ENCODE measurements at places on chromosomes 7 and 10.

GRCh38 chr7:140889645-140890044 is 35.1 kb downstream of the BRAF start:
- no peak for DNase-seq

DNA sequence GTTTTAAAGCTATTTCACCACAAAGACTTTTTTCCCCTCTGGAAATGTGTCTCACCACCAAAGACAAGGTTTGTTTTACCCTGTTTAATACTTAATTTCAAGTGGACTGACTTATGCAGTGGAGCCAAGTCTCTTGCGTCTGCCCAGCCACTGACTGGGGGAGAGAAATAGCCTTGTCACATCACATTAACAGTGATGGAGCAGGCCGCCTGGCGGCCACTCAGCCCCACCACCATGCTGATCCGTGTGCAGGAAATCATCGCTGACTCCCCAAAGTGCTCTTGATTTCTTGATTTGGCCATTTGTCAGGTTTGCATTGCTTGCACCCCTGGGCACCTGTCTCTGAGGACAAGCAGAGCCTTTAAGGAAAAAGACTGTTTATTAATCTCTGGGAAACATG is 334.1 kb downstream of the GLRX3 start:
- DNase-seq = no peak

- DNase-seq = no peak
Observed at GRCh38 chr10:127812041-127812440, 75.1 kb downstream of the FOXI2 start.

DNA sequence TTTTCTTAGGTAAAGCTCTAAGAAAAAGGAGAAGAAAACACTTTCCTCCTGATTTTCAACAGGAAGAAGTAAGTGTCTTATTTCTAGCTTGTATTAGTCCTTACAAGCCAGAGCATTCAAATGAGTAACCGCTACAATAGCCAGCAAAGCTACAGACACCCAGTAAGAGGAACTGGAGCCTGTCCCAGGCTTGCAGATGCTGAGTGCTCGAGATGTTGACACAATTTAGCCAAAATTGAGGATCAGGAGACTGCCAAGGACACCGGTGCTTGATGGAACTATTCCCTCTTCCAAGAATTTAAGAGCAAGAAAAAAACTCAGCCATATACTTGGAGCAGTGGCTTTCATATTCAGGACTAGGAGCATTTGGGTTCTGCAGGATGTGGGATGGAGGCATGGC is 149.3 kb upstream of the DPP6 start:
- no peak for DNase-seq

DNA sequence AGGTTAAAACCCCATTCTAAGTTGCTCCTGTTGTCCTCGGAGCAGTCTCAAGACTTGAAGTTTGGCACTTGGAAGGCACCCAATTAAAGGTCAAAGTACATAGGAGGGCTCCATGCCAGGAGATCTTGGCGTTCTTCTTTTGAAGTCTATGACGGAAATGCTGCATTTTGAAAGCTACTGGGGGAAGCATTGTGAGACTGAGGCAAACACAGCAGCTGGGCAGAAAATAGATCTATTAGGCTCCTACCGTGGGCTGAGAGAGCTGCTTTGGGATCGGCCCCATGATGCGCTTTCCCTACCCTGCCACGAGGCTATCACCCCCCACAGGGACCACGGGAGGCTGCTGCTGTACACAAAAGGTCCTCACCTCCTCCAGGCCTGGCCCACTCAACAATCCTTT is 20.0 kb downstream of the KIAA1549 start:
- no peak for DNase-seq

GRCh38 chr7:102849538-102849937 is 63.3 kb upstream of the LRRC17 start:
- DNase-seq = no peak

GRCh38 chr10:42428534-42428933 is 209.8 kb downstream of the ZNF33B start:
- no peak for DNase-seq

GRCh38 chr7:144519925-144520324 is 116.4 kb upstream of the NOBOX start:
- DNase-seq = no peak

DNA sequence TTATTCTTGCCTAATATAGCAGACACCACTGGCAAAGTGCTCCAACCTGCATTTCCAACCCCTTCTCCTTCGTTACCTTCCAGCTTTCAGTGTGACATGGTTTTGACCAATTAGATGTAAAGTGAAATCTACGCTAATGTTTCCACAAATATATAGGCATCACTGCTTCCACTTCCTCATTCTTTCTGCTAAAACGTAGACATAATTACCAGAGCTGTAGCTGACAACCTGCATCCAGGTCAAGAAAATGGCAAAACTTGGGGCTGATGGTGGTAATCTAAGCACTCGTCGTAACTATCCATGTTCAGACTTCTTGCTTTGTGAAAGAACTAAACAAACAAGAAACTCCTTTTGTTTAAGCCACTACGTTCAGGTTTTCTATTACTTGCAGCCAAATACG is 41.8 kb upstream of the COL1A2 start:
- no peak for DNase-seq

GRCh38 chr7:138825049-138825721 is 27.2 kb upstream of the ATP6V0A4 start:
- DNase-seq = no peak

DNA sequence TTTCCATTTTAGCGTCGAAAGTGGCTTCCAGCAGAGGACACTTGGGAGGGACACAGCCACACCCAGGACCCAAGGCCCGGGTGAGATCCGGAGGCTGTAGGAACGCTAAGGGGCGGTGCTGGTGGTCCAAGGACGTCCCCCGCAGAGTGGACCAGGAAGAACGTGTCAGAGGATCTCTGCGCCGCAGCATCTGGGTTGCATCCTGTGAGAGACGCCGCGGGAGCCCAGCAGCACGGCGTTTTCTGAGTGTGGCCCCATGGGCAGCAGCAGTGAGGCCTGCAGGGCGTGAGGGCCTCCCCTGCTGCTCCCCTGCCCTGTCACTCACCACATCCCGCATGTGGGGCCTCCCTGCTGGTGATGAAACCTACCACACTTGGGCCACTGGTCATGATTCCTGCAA is 40.5 kb upstream of the BNIP3 start:
- no peak for DNase-seq

- DNase-seq = no peak
Observed at GRCh38 chr7:116417593-116418345, 81.8 kb upstream of the CAV2 start.

DNA sequence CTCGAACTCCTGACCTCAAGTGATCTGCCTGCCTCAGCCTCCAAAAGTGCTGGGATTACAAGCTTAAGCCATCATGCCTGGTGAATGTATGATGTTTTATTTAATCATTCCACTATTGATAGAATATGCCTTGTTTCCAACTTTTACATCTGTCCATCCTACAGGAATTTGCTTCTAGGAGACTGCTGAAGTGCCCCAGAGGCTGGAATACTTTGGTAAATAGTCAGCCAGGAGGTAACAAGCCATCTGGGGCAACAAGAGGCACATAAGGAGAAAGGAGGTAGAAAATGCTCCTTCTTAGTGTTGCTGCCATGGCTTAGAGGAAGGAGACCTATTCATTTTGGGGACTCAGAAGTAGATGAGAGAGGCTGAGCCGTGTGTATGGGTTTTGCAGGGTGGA is 14.8 kb downstream of the PLCE1 start:
- DNase-seq = no peak

GRCh38 chr10:6333086-6333485 is 130.4 kb downstream of the PFKFB3 start:
- DNase-seq = no peak

DNA sequence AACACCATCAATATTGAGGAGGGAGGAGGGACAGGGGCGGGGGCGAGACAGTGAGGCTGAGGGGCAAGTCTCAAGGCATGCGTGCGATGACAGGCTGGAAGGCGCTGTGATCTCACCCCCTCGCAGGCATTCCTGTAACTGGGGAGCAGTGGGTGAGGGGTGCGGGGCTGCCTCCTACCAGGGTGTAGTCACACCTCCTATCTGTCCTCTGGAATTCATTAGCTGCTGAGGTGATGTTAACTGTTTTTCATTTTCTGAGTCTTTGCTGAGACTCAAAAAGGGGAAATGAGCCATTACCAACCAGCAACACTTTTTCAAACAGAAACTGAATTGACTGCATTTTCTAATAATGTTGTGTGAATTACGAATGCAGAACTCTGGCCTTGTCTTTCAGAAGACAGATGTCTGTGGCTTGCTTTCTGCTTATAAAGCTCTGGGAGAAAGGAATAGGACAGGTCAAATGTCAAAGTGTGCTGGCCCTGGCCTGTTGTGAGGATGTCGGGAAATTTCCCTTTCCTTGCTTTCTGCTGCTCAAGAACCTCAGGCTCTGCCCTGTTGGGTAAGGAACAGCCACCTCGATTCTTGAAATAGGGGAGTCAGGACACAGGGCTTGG is 23.7 kb upstream of the CDH23 start:
- DNase-seq = no peak

- DNase-seq = no peak
Observed at GRCh38 chr7:20236790-20237189, 19.6 kb upstream of the MACC1 start.

DNA sequence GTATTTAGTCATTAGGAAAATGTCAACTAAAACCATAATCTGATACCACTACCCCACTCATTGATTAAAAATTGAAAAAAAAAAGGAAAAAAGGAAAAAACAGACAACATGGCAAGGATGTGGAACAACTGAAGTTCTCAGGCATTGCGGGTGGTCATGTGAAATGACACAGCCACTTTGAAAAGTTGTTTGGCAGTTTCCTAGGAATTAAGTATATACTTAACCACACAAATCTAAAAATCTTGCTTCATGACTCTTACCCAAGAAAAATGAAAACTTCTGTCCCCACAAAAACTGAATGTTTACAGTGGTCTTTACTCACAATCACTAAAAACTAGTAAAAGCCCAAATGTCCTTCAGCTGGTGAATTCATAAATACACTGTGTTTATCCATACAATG is 254.5 kb downstream of the AHR start:
- DNase-seq = no peak

DNA sequence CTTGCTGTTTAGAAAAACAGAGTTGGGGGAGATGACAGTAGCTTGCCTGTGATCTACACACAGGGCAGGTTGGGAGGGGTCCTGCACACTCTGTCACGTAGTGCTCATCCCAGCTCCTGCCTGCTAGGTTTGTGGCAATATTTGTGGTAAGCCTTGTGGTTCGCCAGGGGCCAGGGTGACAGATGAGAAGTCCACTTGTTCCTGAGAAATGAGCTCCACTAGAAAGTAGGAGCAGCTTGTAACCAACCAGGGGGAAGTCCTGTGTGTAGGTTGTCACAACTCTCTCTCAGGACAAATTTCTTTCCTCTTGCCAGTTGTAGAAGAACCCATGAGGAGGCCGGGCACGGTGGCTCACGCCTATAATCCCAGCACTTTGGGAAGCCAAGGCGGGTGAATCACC is 147.0 kb downstream of the TCF7L2 start:
- no peak for DNase-seq

- DNase-seq = no peak
Observed at GRCh38 chr7:75033826-75034225, 39.8 kb downstream of the RCC1L start.

- DNase-seq = no peak
Observed at GRCh38 chr10:34764472-34764946, 50.6 kb downstream of the PARD3 start.

DNA sequence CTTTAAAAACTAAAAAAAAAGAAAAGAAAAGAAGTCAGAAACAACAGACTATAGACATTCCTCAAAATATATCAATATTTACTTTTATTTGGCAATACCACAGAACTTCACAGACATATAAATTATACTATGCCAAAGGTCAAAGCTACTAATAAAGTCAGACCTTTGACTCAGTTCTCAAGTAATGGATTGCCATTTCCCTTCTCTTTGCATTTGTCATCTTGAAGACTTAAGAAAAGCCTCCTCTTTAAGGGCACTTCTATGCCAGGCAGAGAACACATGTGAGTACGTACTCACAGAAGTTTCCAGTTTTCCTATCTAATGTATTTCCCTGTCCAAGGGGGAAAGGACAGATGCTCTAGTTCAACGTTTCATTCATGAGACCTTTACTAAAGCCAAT is 37.6 kb downstream of the TNPO3 start:
- DNase-seq = no peak

GRCh38 chr7:133303931-133304330 is 51.1 kb downstream of the EXOC4 start:
- DNase-seq = no peak

DNA sequence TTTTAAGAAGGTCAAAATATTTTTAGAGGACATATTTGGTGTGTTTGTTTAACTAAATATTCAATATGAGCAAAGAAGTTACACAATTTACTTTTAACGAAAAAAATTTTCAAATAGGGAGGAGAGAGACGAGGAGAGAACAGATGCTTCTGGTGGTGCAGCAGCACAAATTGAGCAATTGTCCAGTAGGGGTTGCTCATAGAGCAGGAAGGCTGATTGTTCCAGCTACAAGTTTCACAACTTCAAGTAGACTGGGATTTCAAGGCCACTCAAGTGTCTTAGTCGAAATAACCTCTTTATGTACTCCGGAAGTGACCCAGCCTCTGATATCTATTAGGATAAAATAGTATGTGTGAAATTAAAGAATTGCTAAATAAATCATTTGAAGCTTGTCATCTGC is 197.9 kb downstream of the HDAC9 start:
- DNase-seq = no peak

- DNase-seq = no peak
Observed at GRCh38 chr7:4659551-4660286, 22.4 kb upstream of the FOXK1 start.

DNA sequence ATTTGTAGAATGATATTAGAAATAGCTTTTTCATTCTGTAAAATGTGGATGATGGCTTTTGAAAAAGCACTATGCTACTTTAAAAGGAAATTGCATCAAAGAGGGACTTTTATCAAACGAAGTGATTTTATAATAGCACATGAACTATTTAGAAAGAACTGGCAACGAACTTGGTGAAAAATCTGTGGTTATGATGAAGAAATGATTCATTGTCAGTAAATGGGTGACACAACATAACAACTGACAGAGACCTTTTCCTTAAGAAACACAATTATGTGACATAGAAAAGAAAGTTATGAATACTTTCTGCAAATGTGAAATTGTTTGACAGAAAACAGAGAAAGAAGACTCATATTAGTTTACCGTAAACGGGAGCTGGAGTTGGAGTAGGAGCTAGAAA is 60.7 kb upstream of the LAMB4 start:
- no peak for DNase-seq

DNA sequence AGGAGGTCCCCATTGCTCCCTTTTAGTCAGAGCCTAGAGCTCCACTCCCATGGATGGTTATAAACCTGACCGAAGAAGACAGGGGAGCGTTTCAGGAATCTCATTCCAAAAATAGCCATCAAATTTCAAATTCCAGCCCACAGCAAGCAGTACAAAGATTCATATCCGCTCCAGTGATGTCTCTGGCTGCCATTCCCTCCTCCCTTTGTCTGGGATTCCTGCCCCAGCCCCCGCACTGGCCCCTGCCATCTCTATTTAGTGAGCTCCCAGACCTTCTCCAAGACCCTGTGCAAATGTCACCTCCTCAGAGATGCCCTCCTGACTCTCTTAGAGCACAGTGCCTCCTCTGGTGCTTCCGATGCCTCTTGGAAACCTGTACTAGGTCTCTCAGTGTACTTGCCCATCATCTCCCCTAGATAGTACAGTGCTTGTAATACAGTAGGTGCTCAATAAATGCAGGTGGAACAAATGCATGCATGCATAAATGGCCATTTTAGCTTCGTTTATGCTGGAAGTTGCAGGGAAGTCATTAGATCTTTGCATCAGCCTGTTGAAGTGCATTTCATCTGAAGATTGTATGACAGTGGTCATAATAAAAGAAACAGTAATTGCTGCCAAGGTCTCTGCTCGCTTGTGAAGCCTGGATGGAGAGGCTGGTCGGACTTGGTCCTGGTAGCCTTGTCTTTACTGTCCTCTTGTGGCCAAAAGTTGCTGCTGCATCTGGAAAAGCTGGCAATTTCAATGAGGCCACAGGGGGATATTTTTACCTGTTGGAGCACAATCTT is 32.0 kb upstream of the HABP2 start:
- no peak for DNase-seq
